Stromal cell of bone marrow (primary cell): ENCODE measurements at places on chromosomes 5 and 9.
A peak's percentile ranks its signal among the peaks of the same experiment; 100 is the strongest.

- peak; percentile 9 for DNase-seq
Measured at GRCh38 chr5:145637396-145637795, 197.7 kb downstream of the PRELID2 start.

DNA sequence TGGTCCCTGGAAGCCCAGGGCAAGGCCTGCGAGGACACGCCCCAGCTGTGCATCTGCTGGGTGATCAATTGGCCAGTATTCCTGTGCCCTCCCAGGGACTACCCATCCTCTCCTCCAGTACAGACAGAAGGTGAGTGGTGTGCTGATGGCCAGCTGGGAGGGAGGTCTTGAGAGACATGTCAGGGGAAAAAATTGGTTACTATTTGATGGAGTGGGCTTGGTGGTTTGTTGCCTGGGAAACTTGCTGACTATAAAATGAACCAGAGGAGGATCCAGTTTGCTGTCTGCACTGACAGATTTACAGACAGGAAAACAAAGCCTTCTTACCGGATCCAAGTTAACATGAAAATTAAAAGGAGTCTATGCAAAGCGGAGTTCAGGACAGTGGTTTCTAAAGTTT lies 40.3 kb downstream of the MAP1B start:
- no peak for DNase-seq

GRCh38 chr9:134992755-134993124 lies 75.0 kb upstream of the FCN1 start:
- DNase-seq: no peak

DNA sequence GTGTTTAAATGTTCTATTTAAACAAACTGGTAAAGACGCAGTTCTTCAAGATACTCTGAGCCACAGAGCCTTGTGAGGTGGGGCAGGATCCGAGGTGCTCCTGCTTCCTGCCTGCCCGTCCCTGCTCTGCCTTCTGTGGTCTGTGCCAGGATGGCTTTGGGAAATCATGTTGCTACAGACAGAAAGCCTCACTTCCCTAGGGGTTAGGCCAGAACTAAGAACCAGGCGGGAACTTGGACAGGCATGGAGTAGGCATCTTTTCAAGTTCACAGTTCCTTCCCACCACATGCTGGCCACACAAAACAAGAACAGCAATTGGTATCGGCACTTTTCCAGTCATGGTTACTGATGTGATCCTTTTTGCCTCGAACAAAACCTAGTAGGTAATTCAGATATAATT lies 67.7 kb upstream of the SPOCK1 start:
- DNase-seq: no peak

DNA sequence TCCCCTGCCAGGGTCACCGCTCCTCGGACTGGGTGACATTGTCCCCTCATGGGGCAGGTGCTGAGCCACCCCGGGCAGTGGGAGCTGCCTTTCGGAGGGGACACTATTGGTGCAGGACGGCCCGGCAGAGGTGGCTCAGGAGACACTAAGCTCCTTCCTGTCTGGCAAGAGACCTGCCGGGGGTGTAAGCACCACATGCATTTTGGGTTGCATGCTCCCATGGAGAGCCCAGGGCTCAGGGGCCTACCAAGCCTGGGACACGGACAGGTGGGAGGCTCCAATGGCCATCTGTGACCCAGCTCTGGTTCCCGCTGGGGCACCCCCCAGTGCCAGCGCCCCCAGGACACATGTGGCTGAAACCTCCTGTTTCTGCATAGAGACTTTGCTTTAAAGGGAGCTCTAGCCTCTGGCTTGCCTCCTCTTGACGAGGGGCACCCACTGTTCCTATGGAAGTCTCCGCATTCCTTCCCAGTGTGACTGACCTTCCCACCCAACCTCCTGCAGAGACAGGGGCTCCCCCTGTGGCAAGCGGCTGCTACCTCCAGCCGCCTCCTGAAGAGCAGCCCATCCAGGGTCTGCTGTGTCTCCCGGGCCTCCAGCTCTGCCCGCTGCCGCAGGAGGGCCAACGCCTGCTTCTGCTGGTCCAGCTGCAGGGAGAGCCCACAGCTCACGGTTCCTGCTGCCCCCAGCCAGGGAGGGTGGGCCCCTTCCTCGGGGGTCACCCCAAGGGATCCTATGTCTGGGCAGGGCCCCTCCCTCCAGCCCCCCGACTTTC lies 28.1 kb downstream of the CCDC187 start:
- no peak for DNase-seq

GRCh38 chr9:133991214-133991921 lies 756 bp downstream of the VAV2 start:
- DNase-seq: no peak

DNA sequence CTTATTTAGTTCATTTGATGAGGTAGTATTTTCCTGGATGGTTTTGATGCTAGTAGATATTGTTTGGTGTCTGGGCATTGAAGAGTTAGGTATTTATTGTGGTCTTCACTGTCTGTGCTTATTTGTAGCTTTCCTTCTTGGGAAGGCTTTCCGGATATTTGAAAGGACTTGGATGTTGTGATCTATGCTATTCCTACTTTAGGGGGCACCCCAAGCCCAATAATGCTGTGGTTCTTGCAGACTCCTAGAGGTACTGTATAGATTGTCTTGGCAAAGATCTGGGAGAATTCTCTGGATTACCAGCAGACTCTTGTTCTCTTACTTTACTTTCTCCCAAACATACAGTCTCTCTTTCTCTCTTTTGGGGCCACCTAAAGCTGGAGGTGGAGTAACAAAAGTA lies 315.7 kb downstream of the MAT2B start:
- DNase-seq: no peak

DNA sequence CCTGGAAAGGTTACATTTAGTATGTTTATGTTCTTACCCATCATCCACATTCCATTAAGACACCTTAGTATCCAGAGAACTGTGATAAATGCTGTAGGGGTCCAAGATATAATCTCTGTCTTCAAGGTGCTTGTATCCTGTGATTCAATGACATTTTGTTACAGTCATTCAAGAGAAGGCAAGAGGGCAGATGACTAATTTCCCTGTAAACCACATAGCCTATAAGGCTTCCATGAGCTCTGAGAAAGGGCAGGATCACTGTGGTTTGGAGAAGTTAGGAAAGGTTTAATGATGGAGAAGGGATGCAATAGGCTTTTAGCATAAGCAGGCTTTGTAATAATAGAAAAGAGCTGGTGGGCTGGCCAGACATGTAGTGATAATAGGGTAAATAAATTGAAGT lies 40.0 kb downstream of the PAPPA start:
- DNase-seq: peak; percentile 85

DNA sequence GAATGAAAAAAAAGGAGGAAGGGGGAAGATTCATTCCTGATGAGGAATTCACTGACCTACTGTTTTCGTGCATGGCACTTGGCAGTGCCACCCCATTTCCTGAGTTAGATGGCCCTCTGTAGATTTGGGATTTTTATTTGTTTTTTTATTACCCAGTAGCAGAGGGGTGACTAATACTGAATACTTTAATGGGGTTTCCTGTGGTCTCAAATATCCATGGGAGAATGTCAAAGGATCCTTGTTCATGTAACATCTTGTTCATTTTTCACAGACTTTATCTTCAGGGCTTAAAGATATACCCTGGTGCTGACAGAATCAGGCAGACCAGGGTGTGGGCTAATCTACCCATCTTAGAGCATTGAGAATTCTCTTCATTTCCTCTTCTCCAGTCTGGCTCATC lies 93.0 kb downstream of the MAMDC2 start:
- peak; percentile 47 for DNase-seq
